ENCODE measurements at places on chromosomes 5 and 9. TPM values are rescaled to one million over a fixed set of nuclear protein-coding genes. Genes with fewer than 3 reads are reported as not detected.

Gene RANBP17
- 16.8 TPM for total RNA-seq

Gene TAF1L
- not detected for total RNA-seq

Gene RICTOR
- total RNA-seq, result 15.1 TPM

Gene ORM2
- not detected for total RNA-seq

DNA sequence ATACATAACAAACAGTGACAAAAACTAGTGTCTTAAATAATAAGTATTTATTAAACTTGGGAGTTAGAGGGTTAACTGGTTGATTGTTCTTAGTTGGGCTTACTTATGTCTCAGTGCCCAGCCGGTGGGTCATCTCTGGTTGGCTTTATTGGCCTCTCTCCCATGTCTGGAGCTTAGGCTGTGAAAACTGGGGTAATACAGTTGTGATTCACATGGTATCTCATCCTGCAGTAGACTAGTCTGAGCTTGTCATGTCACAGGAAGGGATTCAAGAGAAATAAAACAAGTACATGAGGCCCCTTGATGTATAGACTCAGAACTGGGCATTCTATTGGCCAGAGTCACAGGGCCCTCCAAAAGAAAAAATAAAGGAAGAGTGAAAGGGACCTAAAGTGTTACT lies 466.4 kb upstream of the SMC2 start:
- H3K4me1 ChIP-seq, result no peaks in the 10 kb centered on the region
- DNase-seq, result no peak
- no peak overlapping the region for H3K27ac ChIP-seq

- H3K27me3 ChIP-seq, result no peaks in the 10 kb centered on the region
- DNase-seq, result no peak
- no peak overlapping the region for H3K27ac ChIP-seq
- no peaks in the 10 kb centered on the region for H3K4me1 ChIP-seq
- H3K36me3 ChIP-seq, result no peaks in the 10 kb centered on the region
Measured at GRCh38 chr9:102209176-102209575, 470.7 kb upstream of the GRIN3A start.

GRCh38 chr5:53069626-53070025 lies 39.9 kb downstream of the MOCS2 start:
- no peaks in the 10 kb centered on the region for H3K27me3 ChIP-seq
- H3K4me1 ChIP-seq, result peaks cover 10% of the 10 kb centered on the region
- no peaks in the 10 kb centered on the region for H3K36me3 ChIP-seq
- DNase-seq, result no peak
- no peak overlapping the region for H3K27ac ChIP-seq
- no peak overlapping the region for H3K4me3 ChIP-seq

DNA sequence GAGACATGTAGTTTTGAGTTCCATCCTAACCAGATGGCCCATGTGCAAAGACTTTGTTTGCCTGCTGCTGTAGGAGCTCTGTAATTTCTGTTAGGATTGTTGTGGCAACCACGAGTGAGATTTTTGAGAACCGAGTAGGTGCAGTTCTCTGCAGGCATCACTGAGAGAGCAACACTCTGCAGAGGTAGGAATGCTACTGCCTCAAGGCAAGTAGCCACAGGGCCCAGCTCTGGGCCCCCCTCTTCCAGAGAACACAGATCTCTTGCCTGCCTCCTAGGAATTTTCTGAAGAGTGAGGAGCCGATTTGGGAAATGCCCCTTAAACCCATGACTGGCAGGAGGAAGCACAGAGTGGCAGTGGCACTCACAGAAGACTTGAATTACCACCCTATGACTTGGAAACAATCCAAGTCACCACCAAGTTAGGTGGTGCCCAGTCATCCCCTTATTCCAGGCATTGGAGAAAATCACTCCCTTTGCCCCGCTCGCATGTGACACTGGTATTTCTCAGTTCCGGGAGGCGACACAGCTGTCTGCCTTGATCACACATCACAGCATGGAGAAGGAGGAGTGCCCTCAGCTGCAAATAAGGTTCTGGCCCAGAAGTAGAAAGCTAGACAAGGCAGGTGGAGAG lies 52.5 kb upstream of the SLC2A8 start:
- H3K36me3 ChIP-seq, result no peaks in the 10 kb centered on the region
- H3K4me3 ChIP-seq, result no peak overlapping the region
- no peak overlapping the region for H3K27ac ChIP-seq
